ENCODE measurements at places on chromosomes 4 and X. TPM values are rescaled to one million over a fixed set of nuclear protein-coding genes. Genes with fewer than 3 reads are reported as not detected.

Gene MSL3
- 17.5 TPM for total RNA-seq

Gene TASL
- not detected for total RNA-seq

Gene HOPX
- not detected for total RNA-seq

Gene AWAT1
- not detected for total RNA-seq

Gene TCEAL6
- total RNA-seq, result not detected

Gene ZNF711
- total RNA-seq, result 0.24 TPM

Gene PTCHD1
- 0.06 TPM for total RNA-seq

Gene MRFAP1
- 197 TPM for total RNA-seq

Gene ESX1
- total RNA-seq, result not detected

Gene AMBN
- total RNA-seq, result not detected

All from cardiac ventricle fibroblast (primary cell).